ENCODE measurements at places on chromosomes 13 and 19.

DNA sequence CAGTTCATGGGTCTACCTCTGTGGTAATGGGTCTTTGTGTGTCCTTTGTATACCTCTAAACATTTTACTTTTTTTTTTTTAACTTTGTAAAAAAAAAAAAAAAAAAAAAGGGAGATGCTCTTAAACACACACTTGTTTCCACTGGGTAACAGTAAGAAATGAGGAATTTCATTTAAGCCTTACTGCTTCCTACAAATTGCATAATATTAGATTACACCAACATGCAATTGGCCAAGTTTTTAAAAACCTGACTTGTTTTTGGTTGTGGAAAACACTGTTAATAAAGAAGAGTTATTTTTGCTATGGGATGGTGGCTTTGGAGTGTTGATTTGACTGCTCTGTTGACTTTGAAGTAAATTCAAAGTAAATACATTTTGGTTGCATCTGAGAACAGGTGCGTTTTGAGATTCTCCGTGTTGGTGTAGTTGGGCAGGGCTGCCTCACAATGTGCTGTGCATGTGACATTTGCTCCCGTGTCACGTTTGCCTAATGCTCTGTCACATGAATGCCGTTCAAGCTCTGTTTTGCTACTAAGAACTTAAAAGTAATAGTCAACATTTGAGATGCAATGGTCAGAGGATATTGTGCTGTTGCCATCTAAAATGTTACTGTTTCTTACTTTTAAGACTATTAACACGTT, 202.4 kb downstream of the LMO7 start:
- DNase-seq, result no peak

GRCh38 chr19:38952395-38953165, 21.8 kb downstream of the MRPS12 start:
- DNase-seq, result peak; percentile 72

DNA sequence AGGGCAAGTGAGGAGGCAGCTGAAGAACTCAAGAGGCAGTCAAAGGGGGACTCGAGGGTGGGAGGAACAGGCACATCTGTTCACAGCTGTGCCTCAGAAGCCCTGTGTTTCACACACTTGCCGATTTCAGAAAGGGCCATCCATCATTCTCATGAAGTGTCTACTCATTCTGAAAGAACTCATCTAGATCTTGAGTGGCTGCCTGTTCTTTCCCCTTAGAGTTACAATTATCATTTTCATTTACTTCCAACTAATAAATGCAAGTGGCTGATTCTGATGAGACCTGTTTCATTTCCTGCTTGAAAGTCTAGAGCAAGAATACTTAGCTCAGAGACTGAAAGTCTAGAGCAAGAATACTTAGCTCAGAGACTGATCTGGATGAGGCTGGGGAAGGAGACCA, 1145.1 kb downstream of the UQCRFS1 start:
- no peak for DNase-seq

DNA sequence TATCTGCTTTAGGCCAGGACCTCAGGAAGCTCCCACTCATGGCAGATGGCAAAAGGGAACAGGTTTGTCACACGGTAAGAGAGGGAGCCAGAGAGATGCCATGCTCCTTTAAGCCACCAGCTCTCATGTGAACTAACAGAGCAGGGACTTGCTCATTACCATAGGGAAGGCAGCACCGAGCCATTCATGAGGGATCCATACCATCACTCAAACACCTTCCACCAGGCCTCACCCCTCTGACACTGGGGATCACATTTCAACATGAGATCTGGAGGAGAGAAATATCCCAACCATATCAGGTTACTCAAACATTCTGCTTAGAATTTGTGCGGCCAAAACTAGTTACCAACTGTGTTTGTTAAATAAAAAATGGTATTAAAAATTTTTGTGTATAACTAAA, 427.0 kb downstream of the UQCRFS1 start:
- DNase-seq, result no peak

DNA sequence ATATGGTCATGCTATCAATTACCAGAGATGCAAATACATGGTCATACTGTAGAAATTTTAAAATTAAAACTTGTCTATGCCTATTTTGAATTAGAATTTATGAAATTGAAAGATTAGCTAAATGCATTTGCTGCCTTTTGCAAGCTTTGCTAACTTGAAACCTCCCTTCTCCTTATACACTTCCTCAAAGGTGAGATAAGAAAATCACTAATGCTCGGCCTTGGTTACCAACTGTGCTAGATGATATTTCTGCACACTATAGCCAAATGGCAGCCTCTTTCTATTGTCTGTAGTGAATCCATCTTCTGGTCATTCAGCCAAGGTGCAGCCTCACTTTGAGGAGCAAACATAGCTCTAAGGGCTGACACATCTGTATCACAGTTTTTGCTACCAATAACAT, 31.1 kb upstream of the MYCBP2 start:
- no peak for DNase-seq

DNA sequence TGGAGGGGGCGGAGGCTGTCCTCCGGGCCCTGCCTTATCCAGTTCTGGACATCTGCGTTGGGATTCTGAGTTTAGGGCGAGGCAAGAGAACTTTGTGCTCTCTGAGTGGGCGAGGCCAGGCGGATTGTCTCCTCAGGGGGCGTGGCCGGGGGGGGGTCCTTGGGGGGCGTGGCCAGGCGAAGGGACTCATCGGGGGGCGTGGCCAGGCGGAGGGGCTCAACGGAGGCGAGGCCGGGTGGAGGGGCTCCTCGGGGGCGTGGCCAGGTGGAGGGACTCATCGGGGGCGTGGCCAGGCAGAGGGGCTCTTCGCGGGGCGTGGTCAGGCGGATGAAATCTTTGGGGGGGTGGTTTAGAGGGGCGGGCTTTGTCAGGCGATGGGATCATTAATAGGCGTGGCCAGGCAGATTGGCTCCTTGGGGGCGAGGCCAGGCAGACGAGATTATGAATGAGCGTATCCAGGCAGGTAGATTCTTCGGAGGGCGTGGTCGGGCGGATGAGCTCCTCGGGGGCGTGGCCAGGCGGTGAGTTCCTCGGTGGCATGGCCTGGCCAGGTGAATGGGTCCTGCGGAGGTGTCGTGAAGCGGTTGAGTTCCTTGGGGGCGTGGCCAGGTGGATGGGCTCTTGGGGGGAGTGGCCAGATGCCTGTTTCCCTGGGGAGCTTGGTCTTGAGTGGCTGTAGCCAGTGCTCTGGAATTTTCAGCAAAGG, 10.3 kb upstream of the CACNG7 start:
- DNase-seq, result no peak

GRCh38 chr13:24627946-24628345, 52.3 kb upstream of the ATP12A start:
- DNase-seq, result no peak

DNA sequence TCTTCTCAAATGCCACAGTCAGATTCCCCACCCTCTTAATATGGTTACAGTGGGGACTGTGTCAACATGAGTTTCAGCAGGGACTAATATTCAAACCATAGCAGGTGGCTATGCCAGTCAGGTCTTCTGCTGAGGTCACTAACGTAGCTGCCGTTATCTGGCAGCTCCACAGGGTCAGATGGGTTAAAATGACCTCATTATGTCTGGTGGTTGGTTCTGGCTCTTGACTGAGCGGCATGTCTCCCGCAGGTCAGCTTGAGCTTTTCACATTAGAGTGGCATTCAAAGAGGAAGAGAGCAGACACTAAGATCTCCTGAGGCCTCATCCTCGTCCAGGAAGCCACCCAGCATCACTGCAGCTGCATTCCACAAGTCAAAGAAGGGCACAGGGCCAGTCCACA, 21.4 kb upstream of the IPO5 start:
- DNase-seq, result no peak

DNA sequence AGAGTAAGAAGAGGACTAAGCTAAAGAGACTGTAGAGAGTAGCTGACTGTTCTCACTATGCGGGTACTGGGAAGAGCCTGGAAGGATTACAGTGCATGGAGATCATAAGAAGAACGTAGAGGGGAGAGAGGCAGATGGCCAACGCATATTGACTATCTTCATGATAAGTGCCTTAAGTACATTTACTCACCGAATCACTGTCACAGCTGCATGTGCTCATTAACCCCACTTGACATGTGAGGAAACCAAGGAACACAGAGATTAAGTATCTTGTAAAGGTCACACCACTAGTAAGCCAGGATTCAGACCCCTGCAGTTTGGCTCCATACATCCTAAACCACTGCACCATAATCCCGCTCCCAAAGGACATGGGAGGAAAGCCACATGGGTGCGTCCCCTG, 34.1 kb downstream of the SMAD9 start:
- no peak for DNase-seq

Measured in NCI-H1694 treated with DMSO at 0.1 percent for 48 hours (cell line).